ENCODE measurements at places on chromosomes 2 and 18.

DNA sequence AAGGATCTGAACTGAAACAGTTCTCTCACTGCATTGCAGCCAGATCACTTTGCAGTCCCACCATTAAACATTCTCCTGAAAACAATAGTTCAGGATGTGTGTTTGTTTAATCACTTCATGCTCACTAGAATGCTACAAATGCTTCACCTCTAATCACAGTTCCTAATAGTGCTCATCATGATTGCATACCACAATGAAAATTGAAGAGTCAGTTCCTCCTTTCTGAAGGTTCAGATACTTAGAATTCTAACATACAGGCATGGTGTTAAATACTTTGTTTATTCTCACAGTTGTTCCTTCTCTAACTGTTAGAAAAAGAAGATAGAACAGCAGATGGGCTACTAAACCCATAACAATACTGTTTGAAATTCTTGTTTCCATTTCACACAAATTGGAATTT is 622.3 kb upstream of the ACVR2A start:
- DNase-seq, result no peak

DNA sequence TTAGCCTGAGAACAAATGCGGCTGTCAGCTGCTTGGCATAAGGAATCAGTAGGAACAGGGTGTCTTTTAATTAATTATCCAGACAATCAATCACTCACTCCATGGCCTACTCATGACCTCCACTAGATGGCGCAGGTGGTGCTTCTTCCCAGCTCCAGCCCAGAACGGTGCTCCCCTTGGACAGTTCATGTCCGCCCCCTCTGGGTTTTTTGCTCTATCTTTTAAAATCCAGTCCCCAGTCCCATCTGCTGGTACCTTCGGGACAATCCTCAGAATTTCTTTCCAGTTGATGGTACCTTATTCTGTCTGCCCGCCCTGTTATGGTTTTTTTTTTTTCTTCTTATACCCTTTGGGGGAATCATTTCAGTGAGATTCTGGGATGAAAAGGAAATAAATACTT is 99.8 kb downstream of the CACNB4 start:
- no peak for DNase-seq

- no peak for DNase-seq
Observed at GRCh38 chr2:161414042-161415033, 1.8 kb upstream of the TBR1 start.

DNA sequence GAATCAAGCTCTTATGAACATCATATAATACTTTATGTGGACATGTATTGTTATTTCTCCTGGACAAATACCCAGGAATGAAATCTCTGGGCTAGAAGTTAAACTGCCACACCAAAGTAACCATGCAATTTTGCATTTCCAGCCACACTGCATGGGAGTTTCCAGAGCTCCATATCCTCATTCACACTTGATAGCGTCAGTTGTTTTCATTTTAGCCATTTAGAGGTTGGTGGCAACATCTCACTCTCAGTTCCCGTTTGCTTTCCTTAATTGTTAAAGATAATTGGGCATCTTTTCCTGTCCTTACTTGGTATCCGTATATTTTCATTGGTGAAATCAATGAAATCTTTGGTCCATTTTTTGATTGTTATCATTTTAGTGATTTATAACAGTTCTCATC is 47.8 kb downstream of the SH3YL1 start:
- DNase-seq, result no peak

All from brain pericyte (primary cell).